ENCODE measurements at places on chromosomes 2 and 18. TPM values are rescaled to one million over a fixed set of nuclear protein-coding genes. Genes with fewer than 3 reads are reported as not detected.

Gene PRKAG3
- polyA plus RNA-seq: not detected

GRCh38 chr2:59540864-59541263, 1012.6 kb downstream of the BCL11A start:
- DNase-seq: no peak

DNA sequence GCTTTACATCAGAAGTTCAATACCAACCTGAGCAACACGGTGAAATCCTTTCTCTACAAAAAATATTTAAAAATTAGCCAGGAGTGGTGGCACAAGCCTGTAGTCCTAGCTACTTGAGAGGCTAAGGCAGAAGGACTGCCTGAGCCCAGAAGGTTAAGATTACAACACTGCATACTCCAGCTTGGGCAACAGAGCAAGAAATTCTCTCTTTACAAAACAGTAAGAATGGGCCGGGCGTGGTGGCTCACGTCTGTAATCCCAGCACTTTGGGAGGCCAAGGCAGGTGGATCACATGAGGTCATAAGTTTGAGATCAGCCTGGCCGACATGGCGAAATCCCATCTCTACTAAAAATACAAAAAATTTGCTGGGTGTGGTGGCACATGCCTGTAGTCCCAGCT, 113.2 kb downstream of the USP34 start:
- DNase-seq: no peak

GRCh38 chr2:69185807-69186206, 172.8 kb downstream of the ANTXR1 start:
- DNase-seq: no peak

DNA sequence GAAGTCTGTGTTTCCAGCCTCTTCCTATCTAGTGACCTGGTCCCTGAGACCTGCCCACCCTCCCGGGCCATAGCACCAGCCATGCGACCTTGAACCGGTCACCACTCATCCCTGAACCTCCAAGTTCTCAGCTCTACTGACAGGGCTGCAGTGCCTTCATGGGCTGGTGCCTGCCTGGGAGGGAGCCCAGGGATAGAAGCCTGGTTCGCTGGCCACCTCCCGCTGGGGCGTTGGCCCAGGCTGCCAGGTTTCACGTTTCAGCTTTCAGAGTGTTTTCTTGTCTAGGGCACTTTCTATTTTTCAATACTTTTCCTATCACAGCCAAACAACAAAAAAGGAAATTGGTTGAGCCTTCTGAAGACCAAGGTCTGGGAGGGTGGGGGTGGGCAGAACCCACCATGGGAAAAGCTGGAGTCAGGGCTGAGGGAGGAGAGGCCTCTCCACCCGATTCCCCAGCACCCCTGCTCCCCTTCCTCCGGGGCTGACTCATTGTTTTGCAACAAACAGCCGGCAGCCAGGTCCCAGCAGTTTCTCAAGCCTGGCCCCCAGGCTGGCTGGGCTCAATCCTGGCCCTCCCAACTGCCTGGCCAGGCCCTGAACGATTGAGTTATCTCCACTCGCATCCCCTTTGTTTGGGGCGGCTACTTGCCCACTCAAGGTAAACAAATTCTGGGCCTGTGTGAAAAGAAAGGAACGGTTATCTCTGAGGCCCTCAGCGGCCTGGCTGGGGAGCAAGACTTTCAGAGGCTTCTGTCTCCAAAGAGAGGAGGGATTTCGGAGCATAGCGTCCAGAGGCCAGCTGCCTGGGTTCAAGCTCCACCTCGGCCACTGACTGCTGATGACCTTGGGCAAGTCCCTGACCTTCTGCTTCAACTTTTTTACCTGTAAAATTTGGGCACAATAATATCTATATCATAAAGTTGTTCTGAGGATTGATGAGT, 47.5 kb downstream of the ZFP36L2 start:
- peak; percentile 94 for DNase-seq

GRCh38 chr18:60277855-60278480, 94.6 kb downstream of the MC4R start:
- no peak for DNase-seq

Gene RNF152
- 37.6 TPM for polyA plus RNA-seq

GRCh38 chr2:181911830-181912229, 20.3 kb downstream of the ITPRID2 start:
- DNase-seq: no peak

Gene DSC3
- polyA plus RNA-seq: not detected

All from kidney (tissue), 22 donors.